ENCODE measurements at places on chromosomes 1 and 21. TPM values are rescaled to one million over a fixed set of nuclear protein-coding genes. Genes with fewer than 3 reads are reported as not detected.

GRCh38 chr1:183098317-183098716, 75.1 kb downstream of the LAMC1 start:
- no peak for DNase-seq

DNA sequence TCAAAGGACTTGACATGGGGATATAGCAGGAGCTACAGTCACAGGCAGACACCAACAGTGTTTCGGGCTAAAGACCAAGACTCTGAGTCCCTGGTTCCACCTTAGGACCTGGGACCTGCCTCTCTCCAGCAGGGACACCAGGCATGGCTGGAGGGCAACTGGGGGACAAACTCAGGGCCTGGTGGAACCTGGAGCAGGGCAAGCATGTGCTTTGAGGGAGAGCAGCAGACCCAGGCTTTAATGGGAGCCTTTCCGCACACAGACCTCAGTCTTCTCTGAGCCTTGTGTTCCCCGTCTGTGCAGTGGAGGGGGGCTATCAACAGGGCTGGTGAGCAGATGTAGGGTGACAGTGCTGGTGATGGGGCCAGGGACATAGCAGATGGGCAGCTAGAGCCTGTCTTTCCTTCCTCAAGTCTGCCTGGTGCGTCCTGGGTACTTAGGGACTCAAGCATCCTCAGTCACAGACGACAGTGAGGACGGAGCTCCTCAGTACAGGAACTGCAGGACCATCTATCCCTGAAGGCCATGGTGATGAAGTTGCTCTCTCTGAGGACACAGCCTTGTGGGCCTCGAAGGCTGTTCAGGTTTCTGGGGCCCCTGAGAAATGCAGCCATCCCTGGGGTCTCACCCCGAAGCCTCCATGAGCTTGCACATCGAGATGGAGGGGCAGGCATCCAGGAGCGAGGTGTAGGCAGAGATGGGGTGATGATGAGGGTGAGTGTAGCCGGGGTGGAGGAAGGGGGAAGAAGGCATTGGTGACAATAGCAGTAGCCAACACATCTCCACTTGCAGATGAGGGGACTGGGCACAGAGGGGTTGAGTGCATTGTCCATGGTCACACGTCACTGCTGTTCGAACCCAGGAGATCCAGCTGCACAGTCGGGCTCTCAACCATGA, 593.4 kb downstream of the PTPRU start:
- DNase-seq = no peak

- DNase-seq = peak; percentile 52
Observed at GRCh38 chr21:35197992-35198431, 148.9 kb upstream of the RUNX1 start.

DNA sequence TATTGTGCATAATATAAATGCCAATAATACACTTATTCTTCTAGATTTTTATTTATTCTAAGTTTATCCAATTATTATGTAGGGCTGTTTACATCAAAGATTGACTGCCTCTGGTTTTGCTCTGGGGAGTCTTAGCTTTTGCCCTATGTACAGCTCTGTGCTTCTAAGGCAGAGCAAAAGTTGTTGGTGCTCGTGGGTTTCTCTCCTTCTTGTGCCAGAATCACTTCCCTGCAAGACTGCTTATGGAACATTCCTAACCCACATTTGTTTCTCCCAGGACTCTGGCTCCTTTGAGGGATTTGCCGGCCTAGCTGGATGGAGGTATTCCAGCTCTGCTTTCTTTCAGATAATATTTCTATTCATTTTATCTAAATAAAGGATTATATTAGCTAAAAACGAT, 849.1 kb downstream of the USP25 start:
- DNase-seq = no peak

DNA sequence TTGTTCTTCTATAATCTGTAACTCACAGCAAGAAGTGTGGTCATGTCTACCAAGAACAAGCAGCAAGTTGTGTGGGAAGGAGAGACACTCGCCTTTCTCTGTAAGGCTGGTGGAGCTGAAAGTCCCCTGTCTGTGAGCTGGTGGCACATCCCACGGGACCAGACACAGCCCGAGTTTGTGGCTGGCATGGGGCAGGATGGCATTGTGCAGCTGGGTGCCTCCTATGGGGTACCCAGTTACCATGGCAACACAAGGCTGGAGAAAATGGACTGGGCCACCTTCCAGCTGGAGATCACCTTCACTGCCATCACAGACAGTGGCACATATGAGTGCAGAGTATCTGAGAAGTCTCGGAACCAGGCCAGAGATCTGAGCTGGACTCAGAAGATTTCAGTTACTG, 15.5 kb downstream of the CD101 start:
- no peak for DNase-seq

DNA sequence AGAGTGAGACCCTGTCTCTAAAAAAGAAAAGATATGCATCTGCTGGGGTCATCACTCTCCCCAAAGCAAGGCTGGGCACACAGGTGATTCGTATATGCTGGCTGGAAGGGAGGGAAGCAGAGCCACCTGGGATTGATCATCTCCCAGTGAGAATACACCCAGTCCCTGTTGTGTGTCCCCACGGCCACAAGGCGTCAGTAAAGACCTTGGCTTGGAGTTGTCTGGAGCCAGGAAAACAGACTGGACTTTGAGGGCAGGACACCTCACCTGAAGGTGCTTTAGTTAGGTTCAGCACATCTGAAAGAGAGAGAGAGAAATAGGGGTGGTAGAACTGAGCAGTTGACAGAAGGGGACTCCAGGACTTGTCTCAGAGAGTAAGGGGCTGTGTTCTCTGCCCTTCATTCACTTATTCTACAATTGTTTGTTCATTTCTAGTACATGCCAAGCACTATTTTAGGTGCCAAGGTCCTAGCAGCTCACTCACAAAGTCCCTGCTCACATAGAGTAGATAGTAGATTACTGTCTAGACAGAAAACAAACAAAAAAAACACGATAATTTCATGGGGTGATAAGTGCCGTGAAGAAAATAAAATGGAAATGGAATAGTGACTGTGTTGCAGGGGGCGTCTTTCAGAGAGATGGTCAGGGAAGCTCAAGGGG, 13.5 kb downstream of the CITED4 start:
- DNase-seq = peak; percentile 76

The ATP1A4 gene
- not detected for total RNA-seq

- DNase-seq = peak; percentile 53
Observed at GRCh38 chr1:219582296-219582695, 30.6 kb downstream of the ZC3H11B start.

The JTB gene
- total RNA-seq = 283 TPM

DNA sequence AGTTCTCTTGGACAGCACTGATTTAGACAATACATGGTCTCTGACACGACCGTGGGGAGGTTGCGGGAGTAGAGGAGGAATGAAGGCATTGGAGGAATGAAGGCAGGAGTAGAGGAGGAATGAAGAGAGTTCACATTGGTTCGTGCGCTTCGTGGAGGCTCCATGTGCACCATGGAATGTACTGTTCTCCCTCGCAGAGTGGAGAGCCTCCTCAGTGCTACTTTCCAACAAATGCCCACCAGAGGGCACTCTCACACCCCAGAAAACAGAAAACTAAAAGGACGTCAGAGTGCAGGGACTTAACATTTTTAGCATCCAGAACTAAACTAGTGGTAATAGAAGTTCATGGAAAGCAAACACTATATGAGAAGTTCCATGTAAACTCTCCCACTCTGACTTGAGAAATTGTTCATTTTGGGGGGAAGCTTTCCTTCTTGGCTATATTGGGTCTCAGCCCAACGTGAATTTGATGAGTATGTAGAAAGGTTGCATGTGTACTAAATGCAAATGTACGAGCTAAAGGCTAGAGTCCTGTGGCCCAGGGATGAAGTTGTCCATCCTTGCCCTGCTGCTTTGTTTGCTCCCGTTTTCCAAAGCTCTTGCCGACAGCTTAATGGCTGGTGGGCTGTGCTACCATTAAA, 211.6 kb downstream of the LMX1A start:
- DNase-seq = peak; percentile 52

DNA sequence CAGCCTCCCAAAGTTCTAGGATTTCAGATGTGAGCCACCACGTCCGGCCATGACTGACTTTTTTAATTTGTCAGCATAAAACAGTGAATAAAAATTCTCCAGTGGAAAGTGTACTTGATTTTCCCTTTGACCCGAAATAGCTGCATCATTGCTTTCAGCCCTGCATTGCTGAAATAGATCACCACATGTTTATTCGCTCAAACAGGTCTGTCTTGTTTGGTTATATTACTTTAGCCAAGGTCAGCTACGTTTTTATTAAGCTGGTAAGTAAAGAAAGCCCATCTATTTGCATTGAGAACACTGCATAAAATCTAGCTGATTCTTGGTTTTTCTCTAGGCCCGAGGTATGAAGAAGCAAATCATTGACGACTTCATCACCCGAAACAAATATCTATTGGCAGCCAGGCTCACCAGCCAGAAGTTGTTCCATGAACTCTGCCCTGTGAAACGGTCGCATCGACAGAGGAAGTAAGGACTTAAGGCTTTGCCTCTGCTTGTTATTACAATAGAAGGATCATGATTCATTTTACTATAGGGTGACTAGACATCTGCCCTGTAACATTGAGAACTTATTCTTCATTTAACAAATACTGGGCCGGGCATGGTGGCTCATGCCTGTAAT, 25.6 kb downstream of the AGMAT start:
- DNase-seq = no peak

DNA sequence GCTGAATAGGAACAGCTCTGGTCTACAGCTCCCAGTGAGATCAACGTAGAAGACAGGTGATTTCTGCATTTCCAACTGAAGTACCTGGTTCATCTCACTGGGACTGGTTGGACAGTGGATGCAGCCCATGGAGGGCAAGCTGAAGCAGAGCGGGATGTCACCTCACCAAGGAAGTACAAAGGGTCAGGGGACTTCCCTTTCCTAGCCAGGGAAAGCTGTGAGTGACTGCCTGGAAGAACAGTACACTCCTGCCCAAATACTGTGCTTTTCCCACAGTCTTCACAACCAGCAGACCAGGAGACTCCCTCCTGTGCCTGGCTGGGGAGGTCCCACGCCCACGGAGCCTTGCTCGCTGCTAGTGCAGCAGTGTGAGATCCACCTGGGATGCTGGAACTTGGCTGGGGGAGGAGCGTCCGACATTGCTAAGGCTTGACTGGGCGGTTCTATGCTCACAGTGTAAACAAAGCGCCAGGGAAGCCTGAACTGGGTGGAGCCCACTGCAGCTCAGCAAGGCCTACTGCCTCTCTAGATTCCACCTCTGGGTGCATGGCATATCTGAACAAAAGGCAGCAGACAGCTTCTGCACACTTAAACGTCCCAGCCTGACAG, 14.7 kb downstream of the CR1L start:
- peak; percentile 25 for DNase-seq

DNA sequence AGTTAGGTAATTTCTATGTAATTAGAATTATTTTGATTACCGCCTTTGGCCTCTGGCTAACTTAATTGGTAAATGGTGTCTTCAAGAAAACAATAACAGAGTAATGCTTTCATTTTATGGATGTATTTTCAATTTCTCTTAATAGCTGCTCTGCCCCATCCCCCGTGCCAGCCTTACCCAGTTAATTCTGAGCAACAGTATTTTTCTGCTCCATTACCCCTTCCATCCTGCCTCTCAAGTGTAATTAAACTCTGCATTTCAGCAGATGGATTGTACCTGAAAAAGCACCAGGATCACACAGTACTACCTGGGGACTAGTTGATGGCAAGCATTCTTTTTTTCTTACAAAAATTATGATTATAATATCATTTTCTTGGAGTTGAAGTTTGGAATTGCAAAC, 104.2 kb downstream of the KIAA0319L start:
- no peak for DNase-seq
